ENCODE measurements at places on chromosomes 7 and 10.

DNA sequence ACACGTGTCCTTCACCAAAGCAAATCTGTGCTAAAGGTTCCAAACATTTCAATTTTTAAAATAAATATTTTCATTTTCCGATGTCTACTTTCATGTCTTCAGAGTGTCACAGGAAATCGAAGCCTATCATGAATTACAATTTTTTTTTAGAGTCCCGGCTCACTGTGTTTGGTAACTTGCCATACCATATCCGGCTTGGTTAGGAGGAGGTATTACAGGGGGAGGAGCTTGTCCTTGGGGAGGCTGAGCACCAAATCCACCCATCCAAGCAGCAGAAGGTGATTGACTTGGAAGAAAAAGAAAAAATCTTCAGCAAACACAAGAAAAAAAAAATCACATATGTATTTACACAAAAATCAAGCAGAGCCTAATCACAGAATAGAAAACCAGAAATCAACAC is 21.3 kb downstream of the TIAL1 start:
- DNase-seq = no peak

DNA sequence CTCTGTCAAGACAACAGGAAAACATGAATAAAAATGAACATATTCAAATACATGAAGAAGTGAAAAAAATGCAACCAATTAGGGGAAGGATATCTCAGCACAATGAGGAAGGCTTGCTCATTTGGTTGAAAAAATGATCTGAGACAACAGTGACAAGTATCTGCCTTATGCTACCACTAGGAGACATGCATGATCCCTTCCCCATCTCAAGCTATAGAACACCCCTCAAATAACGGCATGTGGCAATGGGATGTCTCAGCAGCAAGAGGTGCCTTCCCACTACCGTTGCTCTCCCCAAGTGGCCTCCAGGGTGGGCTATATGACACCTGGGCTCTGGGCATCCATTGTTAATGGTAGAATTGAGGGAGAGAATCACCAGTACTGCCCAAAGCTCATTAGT is 98.1 kb upstream of the RSU1 start:
- DNase-seq = no peak

GRCh38 chr10:2038036-2038435 is 300.7 kb upstream of the ADARB2 start:
- DNase-seq = no peak

DNA sequence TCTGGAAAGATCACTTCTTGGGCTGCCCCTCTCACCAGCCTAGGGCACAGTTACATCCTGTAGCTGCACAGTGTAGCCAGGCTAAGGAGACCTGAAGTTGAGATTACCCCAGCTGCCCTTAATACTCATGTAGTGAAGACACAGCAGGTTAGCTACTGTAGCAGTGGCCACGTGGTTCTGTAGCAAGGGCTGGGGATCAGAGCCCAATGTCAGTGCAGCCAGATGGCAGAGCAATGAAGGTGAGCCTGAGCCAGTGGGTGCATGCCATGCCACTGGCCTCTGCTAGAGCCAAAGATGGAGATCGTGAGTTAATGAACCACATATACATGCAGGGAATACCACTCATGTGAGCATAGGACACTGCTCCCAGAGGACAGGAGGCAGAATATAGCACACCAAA is 15.5 kb downstream of the AMPH start:
- DNase-seq = no peak

Data from stimulated activated CD4-positive, alpha-beta T cell treated with anti-CD3 and anti-CD28 coated beads, Interleukin-15, amount 100 ng/mL, for 1 hour (primary cell).